ENCODE measurements at places on chromosomes 6 and 20.

GRCh38 chr6:125534430-125535263 is 214.8 kb upstream of the HEY2 start:
- DNase-seq: no peak

DNA sequence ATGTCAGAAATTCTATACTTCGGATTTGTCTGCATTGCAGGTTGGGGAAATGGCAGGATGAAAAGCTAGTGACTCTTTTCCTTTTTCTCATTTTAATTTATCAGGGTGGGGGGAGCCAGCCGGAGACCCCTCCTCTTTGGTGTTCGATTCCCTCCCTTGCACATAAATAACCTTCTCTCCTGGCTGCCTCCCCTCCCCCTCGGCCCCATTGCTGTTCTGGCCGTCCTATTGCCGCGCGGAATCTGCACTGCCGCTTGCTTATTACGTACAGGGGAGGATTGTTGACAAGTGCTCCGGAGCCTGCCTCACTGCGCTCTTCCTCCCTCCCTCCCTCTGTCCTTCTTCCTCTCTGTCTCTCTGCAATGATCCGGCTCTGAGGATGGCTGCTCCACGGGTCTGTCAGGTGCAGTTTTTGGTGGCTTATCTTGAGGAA is 154.7 kb downstream of the JARID2 start:
- DNase-seq: no peak

DNA sequence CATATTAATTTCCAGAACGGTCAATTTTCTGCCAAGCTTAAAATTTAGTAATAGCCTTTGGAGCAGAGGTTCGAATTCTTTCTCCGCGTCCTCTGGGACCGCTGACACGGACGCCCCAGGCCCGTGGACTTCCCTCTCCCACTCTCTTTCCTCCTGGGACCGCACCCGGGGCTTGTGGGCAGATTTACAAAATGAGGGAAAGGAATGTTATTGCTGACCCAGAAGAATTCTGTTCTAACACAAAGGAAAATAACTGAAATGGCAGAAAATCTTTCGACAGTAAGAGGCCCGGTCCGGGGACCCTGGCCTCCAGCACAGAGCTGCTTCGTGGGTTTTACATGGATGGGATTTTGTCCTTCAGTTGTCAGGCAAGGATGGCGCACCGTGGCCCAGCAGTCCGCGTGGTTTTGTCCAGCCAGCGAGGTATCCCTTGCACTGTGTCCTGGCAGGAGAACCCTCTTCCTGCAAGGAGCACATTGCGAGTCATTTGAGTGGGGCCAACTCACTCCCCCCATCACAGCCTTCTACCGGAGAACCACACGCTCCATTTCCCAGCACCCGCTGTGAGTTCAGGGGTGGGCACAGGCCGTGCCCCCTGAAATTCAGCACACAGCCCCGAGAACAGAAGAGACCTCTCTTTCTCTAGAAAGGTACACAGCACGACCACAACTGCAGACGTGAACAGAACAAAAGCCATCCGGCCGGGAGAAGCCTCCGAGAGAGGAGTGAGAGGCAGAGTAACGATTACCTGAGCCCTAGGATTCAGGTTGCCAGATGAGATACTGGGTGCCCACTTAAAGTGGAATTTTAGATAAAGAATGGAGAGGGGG is 106.0 kb upstream of the AFDN start:
- DNase-seq: no peak

GRCh38 chr20:61127311-61128039 is 124.6 kb upstream of the CDH4 start:
- DNase-seq: peak; percentile 26

- DNase-seq: no peak
These were observed 161.6 kb upstream of the TNFAIP3 start for GRCh38 chr6:137705160-137706082.

- no peak for DNase-seq
These were observed 60.7 kb upstream of the FNDC1 start for GRCh38 chr6:159108426-159108985.

- no peak for DNase-seq
These were observed 51.5 kb downstream of the RPS12 start for GRCh38 chr6:132865829-132866228.

- DNase-seq: no peak
These were observed 34.9 kb upstream of the FOXC1 start for GRCh38 chr6:1574890-1575209.

GRCh38 chr20:49444553-49444990 is 37.9 kb downstream of the KCNB1 start:
- DNase-seq: no peak

GRCh38 chr6:145372671-145373151 is 362.6 kb downstream of the EPM2A start:
- DNase-seq: no peak

- no peak for DNase-seq
These were observed 241.2 kb upstream of the ZFP64 start for GRCh38 chr20:52432740-52433139.

- DNase-seq: no peak
These were observed 5.6 kb downstream of the IL17A start for GRCh38 chr6:52191824-52192223.

DNA sequence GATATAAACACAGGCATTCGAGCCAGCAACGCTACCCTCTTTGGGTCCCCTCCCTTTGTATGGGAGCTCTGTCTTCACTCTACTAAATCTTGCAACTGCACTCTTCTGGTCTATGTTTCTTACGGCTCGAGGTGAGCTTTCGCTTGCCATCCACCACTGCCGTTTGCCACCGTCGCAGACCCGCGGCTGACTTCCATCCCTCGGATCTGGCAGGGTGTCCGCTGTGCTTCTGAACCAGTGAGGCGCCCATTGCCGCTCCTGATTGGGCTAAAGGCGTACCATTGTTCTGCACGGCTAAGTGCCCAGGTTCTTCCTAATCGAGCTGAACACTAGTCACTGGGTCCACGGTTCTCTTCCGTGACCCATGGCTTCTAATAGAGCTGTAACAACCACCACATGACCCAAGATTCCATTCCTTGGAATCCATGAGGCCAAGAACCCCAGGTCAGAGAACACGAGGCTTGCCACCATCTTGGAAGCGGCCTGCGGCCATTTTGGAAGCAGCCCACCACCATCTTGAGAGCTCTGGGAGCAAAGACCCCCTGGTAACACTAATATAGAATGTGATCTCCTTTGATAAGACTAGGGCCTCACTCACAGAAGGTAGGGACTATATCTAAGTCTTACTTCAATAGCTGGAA is 973 bp downstream of the UBD start:
- no peak for DNase-seq

GRCh38 chr6:114061116-114061515 is 90.2 kb upstream of the HDAC2 start:
- no peak for DNase-seq

GRCh38 chr20:48669946-48670605 is 157.7 kb downstream of the PREX1 start:
- no peak for DNase-seq

DNA sequence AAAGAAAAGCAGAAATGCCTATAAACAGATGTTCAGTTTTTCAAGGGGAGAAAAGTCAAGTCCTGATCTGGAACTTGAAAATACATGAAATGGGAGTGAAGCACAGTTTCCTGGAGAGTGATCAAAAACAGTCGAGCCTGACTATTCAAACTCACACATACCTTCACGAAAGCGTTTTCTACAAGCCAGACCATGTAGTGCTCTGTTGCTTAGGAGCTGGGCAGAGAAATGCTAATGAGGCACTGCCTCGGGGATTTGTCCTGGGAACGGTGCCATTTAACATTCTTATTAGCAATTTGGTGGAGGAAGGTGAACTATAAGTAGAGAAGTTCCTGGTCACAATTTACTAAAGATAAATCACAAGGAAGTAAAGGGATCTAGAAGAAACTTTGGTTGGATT is 5.9 kb downstream of the NHSL1 start:
- DNase-seq: peak; percentile 24

- DNase-seq: no peak
These were observed 46.1 kb upstream of the ZNF831 start for GRCh38 chr20:59117526-59117925.

DNA sequence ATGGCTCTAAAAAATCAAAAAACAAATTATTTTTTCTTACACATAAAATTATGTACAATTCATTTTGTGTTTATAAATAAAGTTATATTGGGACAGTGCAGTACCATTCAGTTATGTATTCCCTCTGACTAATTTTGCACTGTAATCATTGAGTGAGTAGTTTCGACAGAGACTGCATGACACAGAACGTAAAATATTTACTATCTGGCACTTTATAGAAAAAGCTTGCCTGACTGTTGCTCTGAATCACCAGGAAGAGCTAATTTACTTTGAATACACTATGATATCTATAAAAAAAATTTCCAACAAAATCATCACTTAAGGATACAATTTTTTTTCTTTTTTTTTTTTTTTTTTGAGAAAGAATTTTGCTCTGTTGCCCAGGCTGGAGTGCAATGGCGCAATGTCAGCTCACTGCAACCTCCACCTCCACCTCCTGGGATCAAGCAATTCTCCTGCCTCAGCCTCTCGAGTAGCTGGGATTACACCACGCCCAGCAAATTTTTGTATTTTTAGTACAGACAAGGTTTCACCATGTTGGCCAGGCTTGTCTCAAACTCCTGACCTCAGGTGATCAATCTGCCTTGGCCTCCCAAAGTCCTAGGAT is 11.0 kb upstream of the KHDC1L start:
- peak; percentile 24 for DNase-seq

GRCh38 chr6:116206231-116206903 is 47.5 kb downstream of the TSPYL4 start:
- no peak for DNase-seq

- no peak for DNase-seq
These were observed 392.9 kb upstream of the IMPG1 start for GRCh38 chr6:76465410-76465809.

DNA sequence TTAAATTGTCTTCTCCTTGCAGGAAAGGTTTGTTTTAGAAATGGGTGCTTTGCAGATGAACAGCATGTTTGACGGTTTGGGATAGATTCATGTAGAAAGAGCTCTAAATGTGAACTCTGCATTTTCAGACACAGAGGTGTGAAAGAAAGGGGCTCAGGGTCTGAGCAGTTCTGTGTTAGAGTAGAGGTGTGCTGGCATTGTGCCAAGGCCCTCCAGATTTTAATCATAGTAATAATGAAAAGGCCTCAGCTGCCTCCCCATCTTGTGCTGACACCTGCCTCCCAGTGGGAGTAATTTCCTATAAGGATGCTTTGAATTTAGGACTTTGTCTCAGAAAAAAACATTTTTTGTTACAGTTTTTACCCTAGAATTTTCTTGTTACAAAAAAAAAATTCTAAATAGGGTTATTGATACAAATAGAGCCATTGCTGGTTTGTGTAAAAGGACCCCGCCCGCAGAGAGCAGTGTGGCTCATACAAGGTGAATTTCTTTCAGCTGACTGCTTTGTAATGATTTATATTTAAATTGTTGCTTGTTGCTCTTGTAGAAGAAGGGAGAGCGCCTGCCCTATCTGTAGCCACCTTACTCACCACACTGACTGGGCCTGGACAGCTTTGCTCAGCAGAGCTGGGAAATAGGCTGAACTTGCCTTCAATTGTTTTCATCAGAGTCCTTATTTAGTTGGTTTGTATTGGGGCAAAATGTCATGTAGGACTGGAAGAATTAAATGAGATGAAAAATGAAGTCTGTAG is 294.5 kb downstream of the ZFAND3 start:
- no peak for DNase-seq

DNA sequence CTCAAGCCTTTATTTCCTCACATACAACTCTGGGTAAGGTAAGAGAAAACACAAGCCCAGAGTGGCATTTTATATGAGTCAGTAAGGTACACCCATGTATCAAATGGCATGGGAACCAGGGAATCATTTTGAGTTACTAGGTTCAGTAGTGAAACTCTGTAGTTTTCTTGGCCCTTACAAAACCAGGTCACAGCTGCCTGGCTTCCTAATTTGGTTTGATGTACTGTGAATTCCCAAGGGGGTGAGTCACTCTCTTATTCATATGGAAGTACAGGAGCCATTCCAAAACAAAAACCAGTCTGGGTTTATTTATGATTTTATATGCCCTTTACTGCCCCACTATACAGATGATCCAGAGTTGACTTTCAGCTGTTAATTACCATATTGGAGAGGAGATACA is 70.7 kb downstream of the PDE7B start:
- DNase-seq: peak; percentile 88

DNA sequence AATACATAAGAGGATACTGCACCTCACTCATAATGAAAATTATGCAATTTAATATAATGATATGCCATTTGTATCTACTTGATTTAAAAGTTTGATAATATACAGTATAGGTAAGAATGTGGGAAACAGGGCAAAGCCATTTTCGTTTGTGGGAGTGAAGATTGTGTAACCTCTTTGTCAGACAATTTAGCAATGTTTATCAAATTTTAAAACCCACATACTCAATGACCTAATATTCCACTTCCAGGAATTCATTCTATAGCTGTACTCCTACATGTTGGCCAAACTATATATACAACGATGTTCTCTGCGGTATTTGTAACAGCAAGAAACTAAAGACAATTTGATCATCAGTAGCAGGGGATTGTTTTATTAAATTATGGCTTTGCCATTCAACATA is 17.8 kb upstream of the FKBP5 start:
- DNase-seq: no peak

GRCh38 chr6:144606083-144606482 is 320.9 kb downstream of the UTRN start:
- DNase-seq: no peak

- DNase-seq: no peak
These were observed 7.0 kb downstream of the COX4I2 start for GRCh38 chr20:31644701-31645100.

GRCh38 chr6:167154895-167155294 is 2.9 kb downstream of the GPR31 start:
- DNase-seq: no peak

DNA sequence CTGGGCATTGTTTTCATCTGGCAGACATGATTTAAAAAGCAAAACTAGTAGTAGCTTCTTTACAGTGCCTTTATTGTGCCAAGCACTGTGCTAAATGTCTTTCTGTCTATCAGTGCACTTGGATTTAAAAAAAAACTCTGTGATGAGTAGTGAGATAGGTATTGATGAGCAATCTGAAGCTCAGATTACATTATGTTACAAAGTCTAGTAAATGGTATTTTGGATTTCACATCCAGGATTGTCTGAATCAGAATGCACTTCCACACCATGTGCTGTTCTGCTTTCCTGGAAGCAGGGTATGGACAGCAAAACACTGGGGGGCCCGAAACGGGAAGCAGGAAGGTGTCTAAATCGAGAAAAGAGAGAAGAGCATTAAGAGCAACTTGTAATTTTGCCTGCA is 103.4 kb upstream of the CCN2 start:
- DNase-seq: no peak

DNA sequence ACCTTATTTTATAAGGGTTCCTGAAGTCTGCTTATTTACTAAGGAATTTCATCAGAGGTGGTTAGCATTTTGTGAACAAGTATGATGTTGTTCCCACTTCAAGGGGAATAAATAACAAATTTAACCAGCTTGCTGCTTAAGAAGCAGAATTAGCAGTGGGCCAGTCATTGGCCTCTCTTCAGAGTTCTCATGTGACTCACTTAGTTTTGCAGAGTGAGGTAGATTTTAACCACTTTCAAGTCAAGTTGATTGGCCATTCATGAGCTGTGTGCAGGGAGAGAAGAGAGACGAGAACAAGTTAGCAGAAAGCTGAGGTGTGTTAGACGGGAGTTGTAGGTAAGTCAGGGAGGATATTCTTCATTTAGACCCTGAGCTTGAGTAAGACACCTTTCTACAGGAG is 18.1 kb downstream of the TOP1 start:
- no peak for DNase-seq

Data from HFF-Myc (cell line).